Activated T-helper 2 cell treated with anti-CD3 and anti-CD28 coated beads, Interferon-gamma antibody, Interleukin-2, Interleukin-4, amounts not matched to agents 10 μg/mL and 5 μg/mL and 100 μg/mL, durations not matched to agents 14 hours and 24 hours and 36 hours (primary cell): ENCODE measurements at places on chromosomes 5 and 9. TPM values are rescaled to one million over a fixed set of nuclear protein-coding genes. Genes with fewer than 3 reads are reported as not detected.

DNA sequence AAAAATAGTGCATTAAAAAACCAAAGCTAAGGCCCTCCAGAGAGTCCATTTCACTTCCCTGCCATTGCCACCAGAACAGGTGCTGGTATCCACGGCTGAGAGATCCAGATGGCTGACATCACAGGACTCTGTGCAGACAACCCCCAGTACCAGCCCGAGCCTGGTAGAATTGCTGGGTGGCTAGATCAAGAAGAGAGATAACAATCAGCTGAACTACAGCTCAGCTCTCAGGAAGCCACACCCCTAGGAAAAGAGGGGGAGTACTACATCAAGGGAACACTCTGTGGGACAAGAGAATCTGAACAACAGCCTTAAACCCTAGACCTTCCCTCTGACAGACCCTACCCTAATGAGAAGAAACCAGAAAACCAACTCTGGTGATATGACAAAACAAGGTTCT lies 73.8 kb upstream of the SLIT3 start:
- DNase-seq, result no peak

The CAMK4 gene
- total RNA-seq, result 71.8 and 76.7 TPM in 2 replicates

DNA sequence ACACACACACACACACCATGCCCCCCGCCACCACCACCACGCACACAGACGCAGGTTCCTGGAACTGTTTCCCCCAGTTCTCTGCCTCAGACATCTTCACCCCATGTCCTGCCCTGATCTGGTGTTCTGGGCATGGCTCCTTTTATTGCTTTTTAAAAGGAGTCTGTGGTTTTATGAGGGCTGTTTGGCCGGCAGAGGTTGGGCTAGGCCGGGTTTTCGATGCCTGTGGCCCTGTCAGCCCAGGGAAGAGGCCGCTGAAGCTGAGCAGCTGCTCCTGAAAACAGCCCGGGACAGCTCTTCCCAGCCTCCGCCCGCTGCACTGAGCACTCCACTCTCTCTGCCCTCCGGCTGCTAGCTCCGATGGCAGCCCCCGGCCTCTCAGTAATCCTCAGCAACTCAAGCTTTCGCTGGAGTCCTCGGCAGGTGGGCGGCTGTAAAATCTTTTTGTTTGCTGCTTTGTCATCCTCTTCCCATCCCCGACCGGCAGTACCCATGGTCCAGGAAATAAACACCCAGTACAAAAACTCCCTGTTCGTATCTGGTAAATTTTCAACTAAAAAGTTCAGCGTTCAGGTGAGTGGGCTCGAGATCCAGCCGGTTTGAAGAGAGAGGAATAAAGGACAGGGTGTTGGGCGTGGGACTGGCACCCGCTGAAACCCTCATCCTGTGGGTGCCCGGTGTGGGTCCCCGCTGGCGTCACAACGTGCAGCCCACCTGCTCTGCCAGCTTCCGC lies 103.0 kb upstream of the ERCC6L2 start:
- DNase-seq, result no peak

DNA sequence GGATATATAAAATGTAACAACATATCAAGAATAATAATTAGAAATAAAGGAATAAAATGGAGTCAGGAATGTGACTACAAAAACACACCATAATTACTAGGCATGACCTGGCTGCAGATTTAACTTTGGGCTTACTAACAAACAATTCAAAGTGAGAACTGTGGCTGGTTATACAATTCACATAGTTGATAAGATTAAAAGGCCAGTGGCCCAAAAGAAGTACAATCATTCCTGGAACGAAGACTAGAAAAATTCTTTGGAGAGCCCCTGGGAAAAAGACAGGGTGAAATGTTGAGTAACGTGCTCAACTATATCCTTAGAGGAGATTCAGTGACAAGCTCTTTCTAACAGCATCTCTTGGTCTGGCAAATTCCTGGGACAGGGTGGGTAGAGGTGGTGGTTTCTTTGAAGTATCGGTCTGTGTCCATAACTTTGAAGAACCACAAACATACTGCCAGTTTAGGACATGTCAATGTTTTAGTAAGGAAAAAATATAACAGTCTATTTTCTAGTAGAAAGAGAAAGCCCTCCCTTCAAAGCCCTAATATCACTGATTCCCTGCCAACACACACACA lies 75.0 kb upstream of the IL6ST start:
- no peak for DNase-seq

The PAX5 gene
- total RNA-seq, result 0.11 and 0.34 TPM in 2 replicates

The PCDHGB2 gene
- total RNA-seq, result 0.85 and 0.91 TPM in 2 replicates
